ENCODE measurements at places on chromosomes 4 and X.

- DNase-seq, result peak; percentile 20
Measured at GRCh38 chr4:95092766-95093165, 335.0 kb downstream of the BMPR1B start.

GRCh38 chr4:28475381-28475780 is 1614.7 kb downstream of the STIM2 start:
- no peak for DNase-seq

DNA sequence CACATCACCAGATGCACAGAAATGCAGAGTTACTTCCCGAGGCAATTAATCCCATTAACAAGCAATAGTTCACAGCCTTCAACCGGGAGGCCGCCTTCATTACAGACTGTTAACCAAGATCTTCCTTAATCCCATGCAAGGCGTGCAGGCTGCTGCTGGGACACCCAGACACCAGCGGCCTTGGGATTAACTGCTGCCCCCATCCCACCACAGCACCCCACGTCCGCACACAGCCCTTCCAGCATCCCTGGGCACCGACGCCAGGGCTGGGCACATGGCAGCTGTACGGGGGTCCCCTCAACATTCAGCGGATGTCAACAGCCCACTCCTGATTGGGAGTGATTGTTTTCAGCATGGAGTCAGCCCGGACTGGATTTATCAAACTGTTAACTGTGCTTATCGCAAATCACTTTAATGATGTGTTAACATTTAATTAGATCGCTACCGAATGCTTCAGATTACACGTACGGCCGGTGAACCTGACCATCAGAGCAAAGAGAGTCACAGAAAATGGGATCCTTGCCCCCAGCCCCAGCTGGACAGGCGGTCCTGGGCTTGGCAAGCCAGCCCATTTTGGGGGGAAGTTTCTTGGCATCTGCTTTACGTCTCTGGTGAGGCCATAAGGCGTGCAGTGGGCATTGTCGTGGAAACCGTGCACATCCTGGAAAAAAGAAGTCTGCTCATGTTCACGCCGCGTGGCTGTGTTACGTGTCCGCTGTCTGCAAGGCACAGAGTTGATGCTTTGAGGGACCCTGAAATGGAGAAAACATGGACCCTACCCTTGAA is 126.4 kb downstream of the HMX1 start:
- no peak for DNase-seq

DNA sequence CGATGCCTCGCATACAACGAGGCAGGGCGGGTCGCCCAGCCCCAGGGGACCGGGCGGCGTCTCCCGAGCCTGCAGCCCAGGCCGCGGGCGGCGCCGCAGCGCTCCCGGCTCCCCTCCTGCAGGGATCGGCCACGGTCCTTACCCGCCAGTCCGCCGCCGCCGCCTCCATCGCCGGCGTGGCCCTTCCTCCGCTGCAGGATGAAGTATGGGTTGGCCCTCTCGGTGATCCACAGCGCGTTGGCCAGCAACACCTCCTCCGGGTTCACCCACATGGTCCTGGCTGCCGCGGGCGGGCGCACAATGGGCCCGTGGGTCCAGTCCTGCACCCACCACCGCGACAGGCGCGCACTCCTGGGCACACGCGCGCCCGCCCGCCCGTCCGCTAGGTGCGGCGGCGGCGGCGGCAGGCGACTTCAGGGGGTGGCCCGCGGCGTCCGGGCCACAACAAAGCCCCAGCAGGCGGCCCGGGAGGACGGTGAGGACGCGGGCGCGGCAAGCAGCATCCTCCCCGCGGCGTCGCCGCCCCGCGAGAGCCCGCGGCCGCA is 339 bp downstream of the TBC1D9 start:
- peak; percentile 45 for DNase-seq

DNA sequence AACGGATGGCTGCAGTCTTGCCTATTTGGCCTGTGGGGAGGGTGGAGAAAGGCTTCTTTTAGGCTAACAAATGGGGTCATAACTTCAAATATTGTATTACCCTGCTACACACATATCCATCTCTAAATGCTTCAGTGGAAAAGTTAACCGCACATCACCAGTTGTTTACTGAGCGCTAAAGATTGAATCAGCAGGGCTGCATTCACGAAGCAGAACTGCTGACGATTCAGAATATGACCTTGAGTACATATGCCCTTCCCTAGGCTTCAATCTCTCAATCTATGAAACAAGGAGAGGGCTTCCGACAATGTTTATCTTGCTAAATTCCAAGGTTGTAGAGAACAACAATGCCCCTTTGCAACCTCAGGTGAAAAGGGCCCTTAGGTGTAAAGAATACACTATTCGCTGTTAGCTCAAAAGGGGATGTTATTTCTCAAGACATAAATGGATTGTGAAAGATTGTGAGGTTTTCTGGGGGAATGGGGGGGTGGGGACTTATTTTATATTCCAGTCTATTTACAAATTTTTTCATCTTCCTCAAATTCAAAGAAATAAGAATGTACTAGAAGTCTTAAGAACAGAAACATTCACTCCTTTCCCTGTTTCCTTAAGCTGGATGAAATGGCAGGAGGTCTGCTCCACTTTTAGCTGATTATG is 2.6 kb upstream of the ATP6AP2 start:
- DNase-seq, result no peak

DNA sequence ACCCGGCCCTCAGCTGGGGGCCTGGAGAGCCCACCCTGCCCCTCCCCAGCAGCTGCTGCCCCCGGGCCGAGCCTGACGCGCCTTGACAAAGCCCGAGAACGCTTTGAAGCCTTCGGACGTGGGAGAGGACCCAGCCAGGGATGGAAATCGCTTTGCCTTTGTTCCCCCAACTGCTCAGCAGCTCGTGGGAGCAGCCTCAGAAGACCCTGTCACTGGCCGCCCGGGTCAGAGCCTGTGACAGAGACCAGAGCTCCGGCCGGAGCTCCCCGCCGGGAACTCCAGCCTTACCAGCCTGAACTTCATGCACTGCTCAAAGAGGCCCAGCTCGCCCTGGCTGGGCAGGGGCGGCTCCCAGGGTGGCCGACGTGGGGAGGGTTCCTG is 2.6 kb upstream of the SLC6A8 start:
- no peak for DNase-seq

GRCh38 chrX:6199486-6199885 is 29.2 kb downstream of the NLGN4X start:
- no peak for DNase-seq
